ENCODE measurements at places on chromosomes 16 and 17. TPM values are rescaled to one million over a fixed set of nuclear protein-coding genes. Genes with fewer than 3 reads are reported as not detected.

The MYH2 gene
- polyA plus RNA-seq = not detected

The EVI2A gene
- 3.8 TPM for polyA plus RNA-seq

The CEP112 gene
- 17.5 TPM for polyA plus RNA-seq

The CES3 gene
- 0.15 TPM for polyA plus RNA-seq

The KRT24 gene
- 0.25 TPM for polyA plus RNA-seq

The ETV4 gene
- polyA plus RNA-seq = 5.8 TPM

The QRICH2 gene
- polyA plus RNA-seq = 1.4 TPM

The CDK3 gene
- 24.0 TPM for polyA plus RNA-seq

The CTRB2 gene
- polyA plus RNA-seq = 12.7 TPM

The QPRT gene
- polyA plus RNA-seq = 6.1 TPM

Data from aorta (tissue), 5 donors.